Heart left ventricle (tissue), 16 donors: ENCODE measurements at places on chromosomes 4 and X. TPM values are rescaled to one million over a fixed set of nuclear protein-coding genes. Genes with fewer than 3 reads are reported as not detected.

DNA sequence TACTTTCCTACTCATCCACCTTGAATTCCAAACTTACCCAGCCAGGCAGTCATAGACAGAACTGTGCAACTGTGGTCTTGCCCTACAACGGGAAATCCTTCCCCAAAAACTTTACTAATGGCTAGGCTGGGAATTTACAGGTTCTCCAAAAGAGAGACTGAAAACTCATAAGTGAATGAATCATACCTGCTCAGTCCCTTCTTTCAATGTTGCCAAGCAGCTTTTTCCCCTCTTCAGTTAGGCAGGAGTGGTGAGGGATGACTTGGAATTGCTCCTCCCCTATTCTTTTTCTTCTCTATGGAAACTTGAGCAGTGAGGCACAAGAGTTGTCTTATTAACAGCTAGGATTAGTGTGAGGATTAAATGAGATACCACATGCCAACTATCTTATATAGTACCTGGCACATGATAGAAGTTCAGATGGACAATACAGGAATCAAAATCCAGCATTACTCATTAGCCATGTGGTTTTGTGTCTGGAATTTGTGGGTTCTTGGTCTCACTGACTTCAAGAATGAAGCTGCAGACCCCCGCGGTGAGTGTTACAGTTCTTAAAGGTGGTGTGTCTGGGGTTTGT, 105.9 kb downstream of the TEX13A start:
- no peak for DNase-seq

DNA sequence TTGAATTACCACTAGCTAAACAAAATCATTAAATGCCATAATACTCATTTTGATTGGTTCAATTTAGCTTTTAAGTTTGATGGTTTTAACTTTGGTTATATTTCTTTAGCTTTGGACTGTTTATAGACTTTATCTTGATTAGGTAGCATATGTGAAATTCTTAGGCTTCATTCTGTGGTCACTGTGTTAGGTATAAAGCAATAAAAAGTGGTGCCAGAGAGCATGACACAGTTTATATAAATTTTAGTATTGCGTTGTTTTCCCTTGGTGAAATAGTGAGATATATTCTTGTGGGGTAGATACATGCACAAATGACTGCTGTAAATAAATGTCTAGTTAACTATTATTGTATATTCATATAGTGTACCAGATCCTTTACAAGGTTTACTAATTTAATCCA, 474.2 kb upstream of the GRID2 start:
- no peak for DNase-seq

DNA sequence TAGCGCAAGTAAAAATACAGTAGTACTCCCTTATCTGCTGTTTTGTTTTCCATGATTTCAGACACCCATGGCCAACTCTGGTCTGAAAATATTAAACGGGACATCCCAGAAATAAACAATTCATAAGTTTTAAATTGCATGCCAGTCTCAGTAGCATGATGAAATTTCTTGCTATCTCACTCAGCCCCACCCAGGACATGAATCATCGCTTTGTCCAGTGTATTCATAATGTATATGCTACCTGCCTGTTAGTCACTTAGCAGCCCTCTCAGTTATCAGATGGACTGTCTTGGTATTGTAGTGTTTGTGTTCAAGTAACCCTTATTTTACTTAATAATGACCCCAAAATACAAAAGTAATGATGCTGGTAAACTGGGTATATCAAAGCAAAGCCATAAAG, 158.2 kb upstream of the DDIT4L start:
- no peak for DNase-seq

The DIPK2B gene
- total RNA-seq = 18.9 TPM

DNA sequence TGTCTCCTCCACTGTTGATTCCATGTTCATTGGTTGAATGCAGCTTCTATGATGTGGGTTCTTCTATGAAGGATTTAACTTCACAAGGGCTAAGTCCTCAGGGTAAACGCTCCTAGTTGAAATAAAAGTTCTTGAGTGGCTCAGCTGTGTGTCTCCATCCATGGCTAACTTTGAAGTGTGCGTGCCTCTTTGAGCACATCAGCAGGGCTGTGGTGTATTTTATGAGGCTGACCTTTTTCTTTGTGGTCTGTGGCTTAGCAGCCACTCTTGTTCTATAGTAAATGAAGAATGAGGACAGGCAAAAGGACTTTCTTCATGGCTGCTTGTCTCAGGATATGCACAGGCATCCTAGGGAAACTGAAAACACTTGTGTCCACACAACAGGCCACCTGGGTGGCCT, 88.5 kb downstream of the KIT start:
- no peak for DNase-seq

DNA sequence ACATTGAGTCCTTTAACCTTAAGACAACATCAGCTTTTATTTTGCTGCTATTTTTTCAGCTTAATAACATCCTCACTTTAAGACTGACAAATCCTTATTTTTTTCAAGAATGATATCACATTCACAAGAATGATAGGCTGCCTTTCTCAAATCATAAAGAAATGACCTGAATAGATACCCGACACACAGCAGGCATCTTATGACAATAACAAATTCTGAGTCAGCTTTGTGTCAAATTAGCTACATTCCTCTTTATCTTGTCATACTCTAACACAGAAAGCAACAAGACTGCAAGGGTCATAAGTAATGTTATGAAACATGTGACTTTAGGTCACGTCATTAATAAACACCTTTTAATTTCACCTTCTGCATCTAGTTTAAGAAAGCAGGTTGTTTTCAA, 2387.6 kb downstream of the PCDH7 start:
- DNase-seq = no peak

- no peak for DNase-seq
These were observed 33.4 kb downstream of the RUFY3 start for GRCh38 chr4:70754990-70755688.

- DNase-seq = no peak
These were observed 941.8 kb downstream of the RAPGEF2 start for GRCh38 chr4:160044693-160045092.

DNA sequence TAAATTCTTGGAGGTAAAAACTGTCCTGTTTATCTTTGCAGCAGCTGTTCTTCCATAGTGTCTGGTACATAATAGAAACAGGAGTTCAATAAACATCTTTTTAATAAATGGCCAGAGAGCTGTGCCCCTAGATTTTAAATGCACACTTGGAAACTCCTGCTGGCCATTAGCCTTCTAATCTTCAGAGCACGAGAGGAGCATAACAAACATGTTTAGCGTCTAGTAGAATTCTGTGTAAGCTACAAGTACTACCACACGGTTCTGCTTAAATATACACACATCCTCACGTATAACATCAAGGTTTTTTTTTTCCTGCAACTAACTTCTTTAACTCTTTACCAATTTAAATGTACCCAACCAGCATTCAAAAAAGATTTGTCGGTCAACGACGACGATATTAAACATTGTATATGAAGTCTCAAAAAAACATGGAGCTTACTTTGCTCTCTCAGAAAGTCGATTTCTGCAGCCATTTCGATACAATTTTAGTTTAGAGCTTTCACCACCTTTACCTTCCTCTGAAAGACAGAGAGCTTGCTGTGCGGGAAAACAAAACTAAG, 628 bp downstream of the SCLT1 start:
- DNase-seq = no peak

DNA sequence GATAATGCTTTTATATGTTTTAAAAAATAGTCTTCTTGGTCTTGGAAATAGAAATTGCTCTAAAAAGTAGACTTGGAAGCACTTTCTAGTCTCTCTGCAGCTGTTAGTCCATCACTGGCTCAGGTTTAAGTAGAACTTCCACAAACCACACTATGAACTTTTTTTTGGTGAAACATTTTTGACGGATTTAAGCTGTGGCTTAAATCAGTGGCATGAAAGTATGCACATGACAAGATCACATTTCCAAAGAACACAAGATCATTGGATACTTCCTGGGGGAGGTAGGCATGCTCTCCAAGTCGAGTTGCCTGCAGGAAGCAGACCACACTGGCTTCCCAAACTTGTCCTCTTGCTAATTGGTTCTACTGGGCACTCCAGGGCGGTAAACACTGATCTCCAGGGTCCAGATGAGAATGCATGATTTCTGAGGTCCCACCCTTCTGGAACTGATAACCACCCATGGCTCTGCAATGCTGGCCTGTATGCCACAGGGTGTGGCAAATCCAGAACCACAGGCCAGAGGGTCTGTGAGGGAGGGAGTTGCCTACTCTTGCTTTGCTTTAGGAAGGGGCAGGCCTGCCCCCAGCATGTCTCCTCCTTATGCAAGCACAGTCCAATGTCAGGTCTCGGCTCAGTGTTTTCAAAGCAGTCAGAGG, 331.9 kb upstream of the SFRP2 start:
- DNase-seq = no peak

The ETDB gene
- total RNA-seq = not detected

The C4orf50 gene
- total RNA-seq = not detected

DNA sequence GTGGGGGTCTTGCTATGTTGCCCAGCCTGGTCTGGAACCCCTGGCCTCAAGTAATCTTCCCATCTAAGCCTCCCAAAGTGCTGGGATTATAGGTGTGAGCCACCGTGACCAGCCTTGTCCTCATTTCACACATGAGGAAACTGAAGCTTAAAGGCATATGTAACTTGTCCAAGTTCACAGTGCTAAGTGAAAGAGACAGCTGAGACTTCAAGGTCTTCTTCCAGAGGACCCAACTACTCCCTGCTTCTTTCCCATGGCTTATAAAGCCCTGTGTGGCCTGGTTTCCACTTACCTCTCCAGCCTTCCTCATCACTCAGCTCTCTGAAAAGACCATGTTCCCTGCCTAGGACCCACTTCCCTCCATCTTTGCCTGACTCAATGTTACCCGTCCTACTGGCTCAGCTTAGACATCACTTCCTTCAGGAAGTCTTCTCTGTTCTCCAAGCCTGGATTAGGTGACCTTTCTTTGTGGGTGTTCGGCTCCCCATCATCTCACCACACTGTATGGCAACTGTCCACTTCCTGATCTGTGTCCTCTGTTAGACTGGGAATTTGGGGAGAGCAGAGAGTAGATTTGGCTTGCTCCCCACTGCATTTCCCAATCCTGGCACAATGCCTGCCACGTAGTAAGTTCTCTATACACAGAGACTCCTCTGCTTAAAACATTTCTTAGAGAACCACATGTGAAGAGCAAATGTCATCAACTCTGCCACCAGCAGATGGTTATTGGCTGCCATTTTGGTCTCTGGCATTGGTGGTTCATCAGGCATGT, 30.4 kb upstream of the LAMP2 start:
- DNase-seq = no peak

DNA sequence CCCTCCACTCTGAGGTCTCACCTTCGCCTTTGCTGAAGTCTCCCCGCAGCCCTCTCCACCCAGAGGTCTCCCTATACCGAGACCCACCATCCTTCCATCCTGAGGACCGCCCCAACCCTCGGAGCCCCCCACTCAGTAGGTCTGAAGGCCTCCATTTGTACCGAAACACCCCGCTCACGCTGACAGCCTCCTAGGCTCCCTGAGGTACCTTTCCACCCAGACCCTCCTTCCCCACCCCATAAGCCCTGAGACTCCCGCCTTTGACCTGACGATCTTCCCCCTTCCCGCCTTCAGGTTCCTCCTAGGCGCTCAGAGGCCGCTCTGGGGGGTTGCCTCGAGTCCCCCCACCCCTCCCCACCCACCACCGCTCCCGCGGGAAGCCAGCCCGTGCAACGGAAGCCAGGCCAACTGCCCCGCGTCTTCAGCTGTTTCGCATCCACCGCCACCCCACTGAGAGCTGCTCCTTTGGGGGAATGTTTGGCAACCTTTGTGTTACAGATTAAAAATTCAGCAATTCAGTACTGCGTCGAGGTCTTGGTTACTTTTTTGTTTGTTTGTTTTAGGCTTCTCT, 5.0 kb downstream of the SOD3 start:
- no peak for DNase-seq

DNA sequence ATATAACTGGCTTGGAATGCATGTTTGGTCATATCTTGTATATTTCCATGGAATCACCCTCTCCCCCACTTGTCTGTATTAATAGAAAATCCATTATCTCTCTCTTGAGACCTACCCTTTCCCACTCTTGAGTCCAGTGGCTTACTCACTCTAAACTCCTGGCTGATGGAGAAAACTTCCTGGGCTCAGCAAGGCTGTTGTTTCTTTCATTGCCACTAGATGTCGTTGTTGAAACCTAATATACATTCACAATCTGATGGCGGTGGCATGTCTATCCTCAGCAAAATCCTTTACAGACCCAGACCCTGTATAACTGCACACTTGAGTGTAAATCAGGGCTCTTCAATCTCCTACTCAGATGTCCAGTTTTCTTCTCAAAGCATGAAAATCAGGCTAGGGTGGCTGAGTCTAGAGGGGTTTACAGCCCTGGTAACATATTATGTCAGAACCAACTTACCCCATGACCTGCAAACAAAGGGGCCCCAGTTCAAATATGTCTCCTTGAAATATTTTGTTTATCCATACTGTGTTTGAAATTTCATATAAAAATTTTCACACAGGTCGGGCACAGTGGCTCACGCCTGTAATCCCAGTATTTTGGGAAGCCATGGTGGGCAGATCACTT, 70.0 kb upstream of the FAM241A start:
- no peak for DNase-seq

GRCh38 chr4:55912249-55912648, 36.5 kb upstream of the CEP135 start:
- DNase-seq = no peak

DNA sequence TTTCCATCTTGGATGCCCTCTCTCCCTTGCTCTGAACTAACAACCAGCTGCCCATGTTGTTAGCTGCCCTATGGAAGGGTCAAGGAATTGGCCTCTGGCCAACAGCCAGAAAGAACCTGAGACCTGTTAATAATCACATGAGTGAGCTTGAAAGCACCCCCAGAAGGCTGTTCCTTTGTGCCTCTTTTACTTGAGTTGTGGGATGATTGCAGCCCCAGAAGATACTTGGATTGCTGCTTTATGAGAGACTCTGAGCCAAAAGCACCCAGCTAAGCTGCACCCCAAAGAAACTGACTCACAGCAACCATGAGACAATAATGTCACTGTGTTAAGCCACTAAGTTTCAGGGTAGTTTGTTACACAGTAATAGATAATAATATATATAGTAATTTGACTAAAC, 73.3 kb downstream of the FRYL start:
- DNase-seq = no peak

GRCh38 chrX:17375637-17376430, 834 bp downstream of the NHS start:
- peak; percentile 50 for DNase-seq

- DNase-seq = no peak
These were observed 75.9 kb upstream of the CAMK2D start for GRCh38 chr4:113837397-113837796.

- DNase-seq = no peak
These were observed 109.0 kb upstream of the C1QTNF7 start for GRCh38 chr4:15318621-15319348.

The MTNR1A gene
- total RNA-seq = not detected

DNA sequence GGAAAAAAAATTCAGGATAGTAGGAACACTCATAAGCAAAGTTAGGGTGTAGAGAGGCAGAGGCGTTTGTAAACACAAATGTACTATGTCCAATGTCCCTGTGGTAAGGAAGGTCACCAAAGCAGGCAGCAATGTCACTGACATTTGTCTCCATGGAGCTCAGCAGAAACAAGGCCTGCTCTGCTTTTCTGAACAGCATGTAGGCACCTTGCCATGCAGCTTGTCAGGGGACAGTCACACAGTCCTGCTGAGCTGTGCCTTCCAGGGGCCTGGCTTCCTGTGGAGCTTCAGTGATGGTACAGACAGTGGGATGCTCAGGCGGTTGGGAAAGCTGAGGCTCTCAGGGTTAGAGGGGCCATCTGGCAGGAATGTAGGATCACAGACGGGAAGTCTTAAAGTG, 74.5 kb upstream of the HS3ST1 start:
- peak; percentile 61 for DNase-seq

The VCX3A gene
- total RNA-seq = not detected

The CXorf38 gene
- 5.4 TPM for total RNA-seq
